ENCODE measurements at places on chromosomes 16 and 17. TPM values are rescaled to one million over a fixed set of nuclear protein-coding genes. Genes with fewer than 3 reads are reported as not detected.

GRCh38 chr16:57474671-57475661 is 11.3 kb downstream of the DOK4 start:
- no peak for DNase-seq

GRCh38 chr16:3640632-3641501 is 13.6 kb upstream of the DNASE1 start:
- DNase-seq, result no peak

- no peak for DNase-seq
Observed at GRCh38 chr16:48365025-48365600, 20.1 kb downstream of the SIAH1 start.

Gene VPS35
- polyA plus RNA-seq, result 83.0 TPM

DNA sequence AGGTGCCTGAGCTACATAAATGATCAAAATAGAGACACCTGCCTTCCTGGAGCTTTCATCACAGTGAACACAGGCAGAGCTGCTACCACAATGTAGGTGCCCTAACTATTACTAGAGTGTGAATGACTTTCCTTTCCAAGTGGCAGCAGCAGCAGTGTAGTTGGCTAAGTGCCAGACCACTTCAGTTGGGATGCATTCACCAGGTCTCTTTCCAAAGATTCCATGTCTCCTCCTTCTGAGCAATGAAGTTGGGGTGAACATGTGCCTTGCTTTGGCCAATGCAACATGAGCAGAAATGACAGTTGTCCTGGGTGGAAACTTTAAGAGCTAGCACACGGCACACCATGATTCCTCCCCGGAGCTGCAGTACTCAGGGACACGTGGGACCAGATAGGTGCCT is 23.3 kb upstream of the CACNG4 start:
- no peak for DNase-seq

Gene ALOX12B
- polyA plus RNA-seq, result 1.0 TPM

Gene UNC119
- polyA plus RNA-seq, result 22.8 TPM

Gene NEUROD2
- polyA plus RNA-seq, result not detected
